Placental pericyte (primary cell): ENCODE measurements at places on chromosomes 2 and 18. TPM values are rescaled to one million over a fixed set of nuclear protein-coding genes. Genes with fewer than 3 reads are reported as not detected.

MARCO gene
- total RNA-seq = not detected in 2 replicates

CD8A gene
- total RNA-seq = not detected in 2 replicates

RGPD8 gene
- 5.7 and 7.2 TPM in 2 replicates for total RNA-seq

FOXI3 gene
- total RNA-seq = not detected in 2 replicates

FSIP2 gene
- 0.22 and 0.43 TPM in 2 replicates for total RNA-seq

CNTNAP5 gene
- total RNA-seq = not detected in 2 replicates
